ENCODE measurements at places on chromosomes 4 and X.

GRCh38 chrX:11941571-11941970 is 183.5 kb downstream of the MSL3 start:
- DNase-seq = no peak

GRCh38 chr4:110795971-110796370 is 173.1 kb upstream of the PITX2 start:
- DNase-seq = no peak

DNA sequence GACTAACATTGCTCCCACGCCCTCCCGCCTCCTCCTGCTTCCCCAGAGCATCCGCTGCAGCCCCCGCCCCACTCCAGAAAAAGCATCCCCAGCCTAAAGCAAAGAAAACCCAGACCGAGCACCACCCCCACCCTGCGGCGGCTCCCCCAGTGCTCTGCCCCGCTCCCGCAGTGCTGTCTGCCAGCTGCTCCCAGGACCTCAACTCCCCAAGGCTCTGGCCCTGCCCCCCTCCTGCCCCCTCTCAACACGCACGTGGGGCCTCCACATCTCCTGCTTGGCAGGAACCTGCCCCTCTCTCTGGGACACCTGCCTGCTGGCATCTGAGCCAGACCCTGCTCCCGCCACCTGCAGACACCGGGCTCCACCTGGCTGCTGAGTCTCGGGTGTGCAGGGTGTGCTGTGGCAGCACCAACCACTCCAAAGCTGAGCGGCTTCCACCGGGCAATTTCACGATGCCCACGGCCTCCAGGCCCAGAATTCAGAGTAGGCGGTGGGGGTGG is 79.4 kb downstream of the FAM53A start:
- peak; percentile 52 for DNase-seq

- DNase-seq = no peak
These were observed 265.8 kb downstream of the PCDH18 start for GRCh38 chr4:137266511-137266910.

GRCh38 chr4:169039251-169039954 is 29.3 kb upstream of the CBR4 start:
- no peak for DNase-seq

DNA sequence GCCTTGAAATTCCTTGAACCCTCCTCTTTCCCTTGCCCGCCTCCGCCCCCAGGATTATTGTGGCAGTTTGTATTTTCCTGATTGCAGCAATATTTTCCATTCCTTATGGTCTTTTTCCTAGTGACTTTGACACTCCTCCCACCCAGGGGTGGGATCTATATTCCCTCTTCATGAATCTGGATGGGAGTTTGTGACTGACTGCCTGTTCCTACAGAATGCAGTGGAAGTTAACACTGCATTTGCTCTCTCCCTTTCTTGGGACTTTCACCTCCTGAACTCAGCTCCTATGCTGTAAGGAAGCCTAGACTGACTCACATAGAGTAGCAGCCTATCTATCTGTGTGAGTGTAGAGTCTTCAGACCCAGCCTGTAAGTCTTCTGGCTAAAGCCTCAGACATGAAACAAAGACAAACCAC is 2.2 kb downstream of the FUNDC2 start:
- no peak for DNase-seq

DNA sequence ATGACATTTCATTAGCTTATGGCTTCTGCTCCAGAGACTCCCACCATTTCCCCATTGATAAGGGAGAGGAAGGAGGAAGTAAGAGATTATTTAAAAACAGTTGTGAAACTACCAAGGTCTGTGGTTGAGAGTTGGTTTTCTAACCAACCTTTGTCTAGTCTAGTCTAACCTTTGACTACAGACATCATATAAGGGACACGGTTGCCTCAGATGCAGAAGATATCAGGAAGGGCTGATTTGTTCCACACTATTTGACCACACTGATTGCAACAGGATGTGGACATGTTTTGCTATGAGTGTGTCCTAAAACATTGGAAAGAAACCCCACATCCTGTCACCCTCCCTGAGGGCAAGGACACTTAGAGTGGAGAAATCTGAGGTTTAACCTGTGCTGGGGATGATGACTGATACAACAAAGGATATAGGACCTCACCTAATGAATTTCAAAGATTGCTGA is 53.0 kb downstream of the COQ2 start:
- DNase-seq = no peak

- DNase-seq = no peak
These were observed 151.2 kb downstream of the COX18 start for GRCh38 chr4:72918362-72918761.

- DNase-seq = no peak
These were observed 62.4 kb downstream of the TRAPPC11 start for GRCh38 chr4:183721207-183722081.

DNA sequence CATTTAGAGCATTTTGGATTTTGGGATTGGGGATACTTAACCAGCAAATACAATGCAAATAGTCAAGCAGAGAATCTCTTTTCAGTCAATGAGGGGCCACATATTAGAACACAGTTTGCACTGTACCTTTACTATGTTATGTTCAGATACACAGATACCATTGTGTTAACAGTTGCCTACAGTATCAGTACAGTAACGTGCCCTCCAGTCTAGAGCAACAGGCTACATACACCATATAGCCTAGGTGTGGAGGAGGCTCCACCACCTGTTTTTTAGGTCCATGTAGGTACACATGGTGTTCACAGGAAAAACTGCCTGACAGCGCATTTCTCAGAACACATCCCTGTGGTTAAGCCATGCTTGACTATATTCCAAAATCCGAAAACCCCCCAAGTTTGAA is 9.1 kb downstream of the GRPEL1 start:
- DNase-seq = peak; percentile 18

GRCh38 chrX:20402956-20403355 is 136.2 kb upstream of the RPS6KA3 start:
- DNase-seq = no peak

DNA sequence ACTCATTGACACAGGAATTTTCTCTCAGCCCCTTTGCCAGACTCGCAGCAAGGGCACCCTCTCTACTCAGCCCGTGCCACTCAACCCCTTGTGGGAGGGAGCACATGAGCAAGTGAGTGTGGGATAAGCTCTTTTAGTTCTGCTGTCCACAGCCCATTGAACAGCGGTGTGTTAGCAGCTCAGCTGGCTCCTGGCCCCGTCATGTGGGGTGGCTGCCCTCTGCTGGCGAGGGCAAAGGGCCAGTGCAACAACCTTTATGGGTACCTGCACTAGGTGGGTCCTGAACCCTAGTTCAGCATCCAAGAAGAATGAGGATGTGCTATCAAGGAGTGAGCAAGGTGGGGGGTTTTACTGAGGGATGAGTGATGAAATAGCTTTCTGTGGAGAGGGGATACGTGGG is 85.0 kb upstream of the ZNF81 start:
- no peak for DNase-seq

DNA sequence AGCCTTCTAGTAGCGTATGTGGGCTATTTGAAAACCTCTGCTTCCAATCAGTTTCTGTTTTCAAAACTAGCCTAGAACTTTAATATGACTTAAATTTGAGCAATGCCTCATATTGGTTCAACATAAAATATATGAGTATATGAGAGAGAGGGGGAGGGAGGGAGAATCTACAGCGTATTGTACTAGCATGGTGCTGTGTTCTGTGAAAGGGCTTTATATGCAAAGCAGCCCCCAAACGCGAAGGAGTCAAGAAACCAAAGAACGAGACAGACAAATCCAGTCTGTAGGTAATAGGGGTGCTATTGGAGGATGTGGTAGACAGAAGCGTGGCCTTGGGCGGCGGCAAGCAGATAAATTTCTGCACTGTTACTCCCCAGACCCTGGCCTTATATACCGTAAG is 784 bp upstream of the ANXA5 start:
- DNase-seq = no peak

GRCh38 chr4:155249016-155249566 is 40.7 kb downstream of the NPY2R start:
- DNase-seq = no peak

DNA sequence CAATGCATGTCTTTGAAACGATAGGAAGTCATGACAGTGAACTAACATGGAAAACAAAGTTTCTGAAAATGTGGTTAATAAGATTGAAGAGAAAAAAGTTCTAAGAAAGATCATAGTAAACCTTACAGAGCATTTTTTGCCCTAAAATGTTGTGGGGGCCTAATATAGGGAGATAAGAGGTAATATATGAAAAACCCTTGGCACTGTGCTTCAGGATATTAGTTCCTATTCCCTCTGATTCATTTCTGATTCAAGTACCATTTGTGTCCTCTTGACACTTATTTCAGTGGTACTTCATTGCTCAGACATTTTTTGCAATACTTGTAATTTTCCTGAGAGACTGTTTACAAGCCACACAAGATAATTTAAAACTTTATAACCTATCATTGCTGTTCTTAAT is 35.1 kb downstream of the PAQR3 start:
- no peak for DNase-seq

DNA sequence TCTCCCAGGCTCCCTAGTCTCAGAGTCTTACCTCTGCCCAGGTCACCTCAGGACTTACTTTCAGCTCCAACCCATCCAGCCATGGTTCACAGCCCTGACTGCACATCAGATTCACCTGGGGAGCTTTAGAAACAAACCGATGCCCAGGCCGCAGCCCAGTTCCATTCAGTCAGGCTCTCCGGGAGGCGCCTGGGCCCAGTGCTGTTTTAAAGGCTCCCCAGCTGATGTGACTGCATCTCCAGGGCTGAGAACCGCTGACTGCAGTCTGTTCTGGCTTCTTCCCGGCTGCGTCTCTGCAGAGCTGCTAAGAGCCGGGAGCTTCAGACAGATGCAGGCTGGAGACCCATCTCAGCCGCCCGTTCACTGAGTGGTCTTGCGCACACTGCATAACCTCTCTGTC is 44.4 kb upstream of the LGI2 start:
- DNase-seq = no peak

DNA sequence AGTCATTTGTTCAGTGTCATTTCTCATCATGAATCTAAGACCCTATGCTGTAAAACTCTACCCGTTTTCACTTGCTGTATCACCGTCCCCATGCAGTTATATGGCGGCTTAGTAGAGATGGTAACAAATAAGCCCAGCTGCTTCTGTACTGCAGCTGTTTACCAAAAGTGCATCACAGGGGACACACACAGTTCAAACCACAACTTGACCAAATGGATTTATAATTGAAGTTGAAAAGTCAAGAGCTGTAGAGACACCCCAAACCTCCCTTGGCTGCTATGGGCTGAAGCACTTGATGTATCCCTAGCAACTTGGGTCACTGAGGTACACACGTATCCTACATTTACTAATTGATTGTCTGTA is 219.0 kb upstream of the FGF13 start:
- DNase-seq = no peak

- DNase-seq = no peak
These were observed 118.7 kb upstream of the AP1S2 start for GRCh38 chrX:15973299-15973698.

DNA sequence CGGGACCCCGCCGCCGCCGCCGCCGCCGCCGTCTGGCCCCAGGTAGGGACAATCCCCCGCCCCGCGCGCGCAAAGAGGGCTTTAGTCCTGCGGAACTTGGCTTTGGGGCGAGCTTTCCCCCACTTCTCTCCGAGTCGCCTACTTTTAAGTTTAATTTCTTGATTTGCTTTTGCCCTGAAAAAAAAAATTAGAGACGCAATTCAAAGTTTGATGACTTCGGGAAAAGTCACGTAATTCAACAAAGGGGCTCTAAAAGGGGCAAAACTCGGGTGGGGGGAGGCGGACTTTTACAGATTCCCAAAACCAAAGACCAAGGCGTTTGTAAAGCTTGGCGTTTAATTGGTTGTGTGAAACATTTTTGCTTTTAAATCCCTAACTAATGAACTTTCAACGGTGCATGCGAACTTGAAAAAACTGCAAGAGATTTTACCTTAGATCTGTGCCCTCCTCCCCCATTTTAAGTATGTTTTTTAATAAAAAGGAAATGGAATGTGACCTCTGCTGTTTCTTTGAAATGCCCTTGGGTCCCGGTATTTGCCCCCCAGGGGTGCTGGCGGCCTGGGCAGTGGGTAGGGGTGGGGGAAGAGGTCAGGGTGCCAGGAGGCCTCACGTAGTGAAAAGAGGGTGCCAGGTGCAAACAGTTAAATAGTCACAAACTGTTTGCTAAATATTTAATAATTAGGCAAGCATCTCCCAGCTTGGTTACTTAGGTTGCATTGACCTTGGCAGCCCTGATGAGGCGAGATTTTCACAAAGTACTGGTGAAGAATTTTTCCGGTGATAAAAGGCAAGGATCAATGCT is 209.7 kb downstream of the NWD2 start:
- no peak for DNase-seq

DNA sequence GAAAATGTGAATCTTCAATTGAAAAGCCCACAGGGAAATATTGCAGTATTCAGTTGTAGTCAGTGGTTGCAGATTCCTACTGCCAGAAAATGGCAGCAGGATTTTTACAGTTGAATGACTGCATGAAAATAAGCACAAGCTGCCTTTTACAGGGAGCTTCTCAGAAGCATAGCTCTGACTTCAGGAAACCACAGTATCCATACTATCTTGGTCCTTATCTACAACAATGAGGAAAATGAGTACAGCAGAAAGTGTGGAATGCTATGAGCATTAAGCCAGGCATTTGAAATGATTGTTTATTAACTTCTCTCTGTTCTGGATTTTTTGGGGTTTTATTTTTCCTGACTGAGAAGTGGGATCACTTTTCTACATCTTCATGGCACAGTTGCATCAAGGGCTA is 34.6 kb upstream of the PRRG1 start:
- no peak for DNase-seq

DNA sequence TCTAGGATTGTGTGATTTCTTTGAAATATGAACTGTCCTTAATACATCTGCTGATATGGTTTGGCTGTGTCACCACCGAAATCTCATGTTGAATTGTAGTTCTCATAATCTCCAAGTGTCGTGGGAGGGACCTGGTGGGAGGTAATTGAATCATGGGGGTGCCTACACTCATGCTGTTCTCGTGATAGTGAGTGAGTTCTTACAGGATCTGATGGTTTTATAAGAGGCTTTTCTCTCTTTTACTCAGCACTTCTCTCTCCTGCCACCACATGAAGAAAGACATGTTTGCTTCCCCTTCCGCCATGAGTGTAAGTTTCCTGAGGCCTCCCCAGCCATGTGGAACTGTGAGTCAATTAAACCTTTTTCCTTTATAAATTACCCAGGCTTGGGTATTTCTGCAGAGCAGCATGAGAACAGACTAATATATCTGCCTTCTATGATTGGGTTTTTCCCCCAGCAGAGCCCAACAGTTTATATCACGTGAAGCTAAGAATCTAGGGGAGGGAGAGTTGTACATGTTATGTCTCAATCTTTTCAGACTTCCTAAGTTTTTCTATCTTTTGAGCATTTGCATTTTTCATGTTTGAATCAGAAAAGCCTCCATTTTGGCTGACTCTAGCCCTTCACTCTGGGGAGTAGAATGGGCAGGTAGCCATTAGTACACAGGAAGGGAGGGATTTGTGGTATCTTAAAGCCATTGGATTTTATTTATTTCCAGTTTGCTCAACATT is 58.9 kb downstream of the PLAC1 start:
- DNase-seq = peak; percentile 72

- DNase-seq = peak; percentile 98
These were observed at the start of gene PGK1 for GRCh38 chrX:78103623-78104446. Gene PGK1, plus strand, starts transcription at chrX:78104248. Its CDS starts 93 bp downstream, at chrX:78104341.

DNA sequence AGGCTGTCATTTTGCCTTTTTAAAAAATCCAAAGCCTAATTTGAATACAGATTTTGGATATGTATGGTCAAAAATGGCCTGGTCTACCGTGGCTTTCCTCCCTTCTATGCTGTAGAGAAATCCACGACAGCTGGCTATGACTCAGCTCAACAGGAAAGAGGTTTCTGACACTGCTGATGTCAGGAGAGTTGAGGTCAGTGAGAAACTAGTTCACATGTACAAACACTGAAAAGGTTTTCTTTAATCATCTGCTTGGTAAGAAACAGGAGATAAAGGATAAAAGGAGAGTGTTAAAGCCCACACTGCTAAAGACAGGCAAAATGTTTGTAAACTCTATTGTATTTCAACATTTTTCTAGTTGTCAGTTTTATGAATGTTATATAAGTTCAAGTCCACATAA is 113.9 kb downstream of the NYX start:
- no peak for DNase-seq

Measured in sigmoid colon (tissue), 7 donors.